ENCODE measurements at places on chromosomes 6 and 20. TPM values are rescaled to one million over a fixed set of nuclear protein-coding genes. Genes with fewer than 3 reads are reported as not detected.

DNA sequence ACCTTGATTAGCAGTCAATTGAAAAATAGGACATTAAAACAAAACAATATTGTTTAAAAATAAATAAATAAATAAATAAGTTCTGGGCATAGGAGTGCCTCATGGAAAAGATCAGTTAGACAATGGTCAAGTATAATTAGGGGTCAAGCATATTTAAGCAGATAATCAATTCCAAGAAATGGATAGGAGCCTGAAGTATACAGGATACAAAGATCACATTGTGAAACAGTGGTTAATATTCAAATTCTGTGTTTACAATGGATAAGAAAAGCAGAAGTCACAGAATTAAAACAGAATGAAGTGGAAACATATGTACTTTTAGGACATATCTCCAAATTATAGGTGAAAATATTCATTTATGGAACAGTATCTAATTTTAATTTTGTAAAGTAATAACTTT, 1028.6 kb upstream of the CITED2 start:
- no peak for DNase-seq

DNA sequence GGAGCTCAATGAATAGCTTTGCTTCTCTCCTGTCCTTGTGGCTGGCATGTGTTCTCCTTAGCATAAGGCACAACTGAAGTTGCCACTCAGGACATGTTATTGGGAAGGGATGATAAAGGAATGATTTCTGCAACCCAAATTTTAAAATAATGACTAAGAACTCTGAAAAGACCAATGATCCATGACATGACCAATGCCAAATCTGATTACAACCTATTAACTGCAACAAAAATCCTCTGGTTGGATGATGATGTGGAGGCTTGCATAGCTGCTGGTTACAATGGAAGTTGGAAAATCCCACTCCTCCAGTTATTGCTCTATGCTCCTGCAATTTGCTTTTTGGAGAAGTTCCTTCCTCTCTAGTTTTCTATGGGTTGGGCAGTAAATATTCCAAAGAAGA, 63.4 kb upstream of the FBXL4 start:
- no peak for DNase-seq

DNA sequence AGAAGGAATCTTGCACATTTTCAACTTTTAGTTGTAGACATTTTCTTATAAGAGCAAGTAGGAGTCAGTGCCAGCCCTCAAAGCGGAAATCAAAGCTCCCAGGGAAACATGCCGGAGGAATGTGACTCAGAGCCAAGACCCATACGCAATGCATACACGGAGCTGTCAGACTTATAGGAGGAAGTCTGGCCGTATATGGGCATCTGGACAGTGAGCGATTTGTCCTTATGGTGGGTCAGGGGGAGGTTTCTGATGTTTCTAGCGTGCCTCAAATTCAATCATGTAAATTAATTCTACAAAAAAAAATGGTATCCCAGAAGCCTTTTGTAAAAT, 3.6 kb upstream of the CCN2 start:
- no peak for DNase-seq

DNA sequence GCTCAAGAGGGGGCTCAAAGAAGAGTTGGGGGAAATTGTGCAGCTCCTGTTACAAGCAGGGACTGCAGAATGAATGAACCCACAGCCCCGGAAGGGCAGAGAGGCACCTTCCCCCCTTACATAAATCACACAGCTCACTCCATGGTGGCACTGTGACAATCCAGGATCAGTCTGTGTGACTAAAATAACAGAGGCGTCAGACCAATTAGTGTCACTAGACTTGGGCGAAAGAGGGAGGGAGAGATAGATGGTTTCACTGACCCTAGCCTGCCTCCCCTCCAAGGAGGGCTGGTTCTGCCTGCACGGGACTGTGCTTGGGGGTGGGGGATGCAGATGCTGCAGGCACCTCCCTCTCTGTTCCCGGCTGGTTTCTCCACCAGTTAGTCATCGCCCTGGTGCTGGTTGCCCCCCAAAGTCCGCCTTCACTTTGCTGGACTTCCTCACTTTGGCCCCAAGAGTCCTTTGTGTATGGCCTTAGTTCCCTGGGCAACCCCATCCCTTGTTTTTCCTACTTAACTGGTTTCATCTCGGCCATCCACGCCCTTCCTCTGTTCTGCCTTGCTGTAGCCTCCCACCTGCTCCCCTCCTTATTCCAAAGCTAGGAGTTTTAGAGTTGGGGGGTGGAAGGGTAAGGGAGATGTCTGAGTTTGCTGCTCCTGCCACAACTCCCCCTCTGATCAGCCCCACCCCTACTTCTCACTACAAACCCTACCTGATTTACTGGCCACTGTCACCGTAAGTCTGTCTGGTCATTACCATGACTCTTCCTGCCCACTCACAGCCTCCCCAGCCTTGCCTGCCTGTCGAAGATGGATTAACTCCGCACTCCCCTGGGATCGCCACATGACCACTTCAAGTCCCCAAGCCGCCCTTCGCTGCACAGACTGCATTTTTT, 17.7 kb downstream of the CCDC167 start:
- DNase-seq = no peak

GRCh38 chr6:126747728-126748540, 370.5 kb upstream of the RSPO3 start:
- DNase-seq = no peak

DNA sequence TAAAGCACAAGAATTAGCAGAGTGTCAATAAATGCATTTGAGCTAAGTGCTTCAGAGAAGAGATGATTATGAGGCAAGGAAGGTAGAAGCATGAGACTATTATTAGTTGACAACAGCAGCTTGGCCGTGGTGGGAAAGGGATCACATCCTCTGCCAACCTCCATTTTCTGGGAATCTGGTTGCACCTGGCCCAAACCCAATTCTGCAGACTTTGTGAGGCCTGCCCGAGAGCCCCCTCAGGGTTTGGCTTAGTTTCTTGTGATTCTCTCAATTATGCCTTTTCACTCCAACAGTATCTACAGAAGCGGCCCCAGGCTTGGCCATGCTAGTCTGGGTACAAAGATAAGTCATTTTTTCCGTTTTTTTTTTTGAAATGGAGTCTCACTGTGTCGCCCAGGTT, 111.0 kb upstream of the B3GAT2 start:
- no peak for DNase-seq

GRCh38 chr6:139577124-139577762, 202.8 kb upstream of the CITED2 start:
- DNase-seq = no peak

DNA sequence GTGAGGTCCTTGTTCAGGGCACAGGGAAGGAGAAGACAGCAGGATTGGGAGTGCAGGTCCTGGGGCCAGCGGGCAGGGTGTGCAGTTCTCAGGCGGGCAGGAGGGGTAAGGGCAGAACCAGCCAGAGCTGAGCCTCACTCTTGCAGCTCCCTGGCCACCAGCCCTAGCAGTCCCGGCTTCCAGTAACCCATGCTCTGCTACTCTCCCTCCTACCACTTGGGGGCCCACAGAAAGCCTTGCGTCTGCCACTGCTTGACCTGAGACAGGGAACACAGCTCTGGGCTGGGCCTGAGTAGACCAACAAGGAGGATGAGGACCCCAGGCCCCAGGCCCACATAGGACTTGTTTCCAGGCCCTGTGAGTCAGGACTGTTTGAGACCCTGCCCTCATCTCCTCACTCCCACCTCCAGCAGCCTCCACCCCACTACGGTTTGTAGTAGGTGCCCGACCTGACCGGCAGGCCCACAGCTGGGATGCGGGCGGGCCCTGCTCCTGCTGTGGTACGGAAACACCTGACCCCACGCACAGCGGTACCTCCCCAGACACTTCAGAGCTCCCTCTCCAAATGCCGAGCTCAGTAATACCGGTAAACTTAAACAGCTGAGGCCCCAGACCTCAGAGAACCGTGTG, 39.2 kb downstream of the KCNK5 start:
- DNase-seq = peak; percentile 42

GRCh38 chr6:167797011-167797471, 29.7 kb upstream of the AFDN start:
- DNase-seq = no peak

- no peak for DNase-seq
These were observed 25.2 kb downstream of the PREX1 start for GRCh38 chr20:48802647-48803046.

DNA sequence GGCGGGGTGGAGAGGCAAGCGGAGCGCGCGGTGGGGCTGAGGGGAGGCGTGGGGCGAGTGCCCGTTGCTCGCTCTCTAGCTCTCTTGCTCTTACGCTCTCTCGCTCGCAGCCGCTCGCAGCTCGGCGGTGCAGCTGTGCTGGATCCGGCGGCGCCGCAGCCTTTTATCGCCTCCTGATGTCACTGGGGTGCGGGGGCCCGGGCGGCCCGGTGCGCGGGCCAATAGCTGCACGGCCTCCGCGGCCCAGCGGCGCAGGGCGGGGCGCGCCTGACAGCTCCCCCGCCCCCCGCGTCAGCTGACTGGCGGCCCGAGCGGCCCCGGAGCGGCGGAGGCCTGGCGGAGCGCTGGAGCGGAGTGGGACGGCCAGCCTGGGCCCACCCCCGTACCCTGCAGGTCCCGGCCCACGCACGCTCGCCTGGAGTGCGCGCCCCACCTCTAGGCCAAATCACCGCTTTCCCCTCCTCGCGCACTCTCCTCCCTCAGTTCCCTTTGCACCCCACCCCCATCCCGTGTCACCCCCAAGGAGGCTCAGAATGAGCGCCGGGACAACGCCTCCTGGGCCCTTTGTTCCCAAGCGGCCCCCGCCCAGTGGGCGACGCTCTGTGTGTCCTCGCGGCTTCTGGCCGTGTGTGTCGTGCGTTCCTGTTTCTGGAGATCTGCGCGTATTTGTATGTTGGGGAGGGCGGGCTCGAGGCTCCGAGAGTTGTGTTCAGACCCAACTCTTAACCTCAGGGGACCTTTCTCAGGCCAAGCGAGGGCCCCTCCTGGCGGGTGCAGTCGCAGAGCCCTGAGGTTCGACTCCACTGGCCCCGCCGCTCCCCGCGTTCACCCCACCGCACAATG, at the start of gene MAFB:
MAFB (minus strand) TSS at position 137 of the 843 bp plus-strand sequence. CDS start 386 bp downstream, outside the sequence.
- DNase-seq = peak; percentile 75

- no peak for DNase-seq
These were observed 78.8 kb upstream of the ZNFX1 start for GRCh38 chr20:49356676-49357075.

GRCh38 chr6:137977814-137978213, 110.8 kb downstream of the TNFAIP3 start:
- DNase-seq = no peak

DNA sequence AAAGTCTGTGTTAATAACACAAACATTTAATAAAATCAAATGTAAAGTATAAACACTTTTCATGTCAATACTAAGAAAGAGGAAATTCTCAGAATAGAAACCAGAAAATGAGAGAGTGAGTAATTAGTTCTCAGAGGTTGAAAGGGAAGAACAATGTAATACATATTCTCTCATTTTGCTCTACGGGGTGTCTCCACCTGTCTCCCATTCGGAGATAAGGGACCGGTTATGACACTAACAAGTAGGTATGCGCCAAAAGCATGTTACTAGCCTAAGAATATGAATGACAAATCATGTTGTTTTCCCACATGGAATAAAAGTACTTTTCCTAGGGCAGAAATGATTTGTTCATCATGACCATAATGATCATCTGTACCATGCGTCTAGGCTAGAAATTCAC, 35.6 kb upstream of the PRELID3B start:
- DNase-seq = no peak

DNA sequence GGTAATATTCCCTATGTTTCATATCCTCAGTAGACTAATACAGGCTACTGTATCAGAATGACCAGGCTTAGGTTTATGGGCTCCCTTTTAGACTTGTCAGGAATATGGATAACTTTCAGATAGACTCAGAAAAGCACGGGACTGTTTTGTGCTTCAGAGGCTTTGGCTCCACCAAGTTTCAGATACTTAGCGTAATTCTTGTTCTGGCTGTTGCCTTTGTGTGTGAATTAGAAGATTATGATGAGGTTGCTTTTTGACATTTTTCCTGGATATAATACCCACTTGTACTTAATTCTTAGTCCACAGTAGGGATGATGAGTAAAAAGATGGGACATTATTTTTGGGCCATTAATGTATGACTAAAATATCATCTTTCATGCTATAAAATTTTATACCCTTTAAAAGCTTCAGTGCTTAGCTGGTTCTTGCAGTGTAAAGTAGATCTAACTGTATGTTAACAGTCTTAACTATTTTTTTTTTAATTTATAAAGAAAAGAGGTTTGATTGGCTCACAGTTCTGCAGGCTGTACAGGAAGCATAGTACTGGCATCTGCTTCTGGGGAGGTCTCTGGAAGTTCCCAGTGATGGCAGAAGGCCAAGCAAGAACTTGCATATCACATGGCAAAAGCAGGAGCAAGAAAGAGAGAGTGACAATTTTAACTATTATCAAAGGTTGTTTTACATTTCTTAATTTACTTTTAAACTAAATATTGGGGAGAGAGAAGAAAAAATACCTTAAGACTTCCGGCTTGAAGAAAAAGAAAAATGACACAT, 120.7 kb downstream of the ZFAND3 start:
- no peak for DNase-seq

Gene NOL4L
- total RNA-seq = 22.0 TPM

Gene ABHD16B
- total RNA-seq = 0.11 TPM

Gene FRS3
- 4.8 TPM for total RNA-seq
